ENCODE measurements at places on chromosomes 3 and 15.

DNA sequence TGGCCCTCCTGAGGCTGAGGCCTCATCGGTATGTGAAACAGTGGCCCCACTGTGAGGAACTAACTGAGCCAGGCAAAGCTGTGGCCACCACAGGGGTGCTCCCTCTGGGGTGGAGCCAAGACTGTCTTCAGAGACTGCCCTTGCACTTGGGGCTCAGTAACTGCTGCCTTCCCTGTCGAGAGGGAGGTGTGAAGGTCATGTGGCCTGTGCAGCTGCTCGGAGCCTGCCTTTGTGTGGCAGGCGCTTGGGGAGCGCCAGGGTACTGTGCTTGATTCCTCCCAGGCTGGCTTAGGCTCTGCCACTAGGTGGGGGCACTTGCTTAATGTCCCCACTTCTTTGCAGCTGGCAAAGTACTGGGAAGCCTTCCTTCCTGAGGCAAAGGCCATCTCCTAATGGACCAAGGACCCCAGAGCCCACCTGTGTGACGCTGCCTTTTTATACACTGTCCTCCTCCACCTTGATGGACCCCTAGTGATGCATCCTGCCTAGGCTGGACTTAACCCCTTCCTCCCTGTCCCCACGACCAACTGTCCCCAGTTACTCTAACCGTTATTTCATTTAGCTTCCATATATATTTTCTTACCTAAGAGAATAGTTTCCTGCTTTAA lies 14.2 kb upstream of the SNX22 start:
- DNase-seq: no peak

GRCh38 chr3:9233814-9234600 lies 15.4 kb downstream of the SRGAP3 start:
- DNase-seq: no peak

DNA sequence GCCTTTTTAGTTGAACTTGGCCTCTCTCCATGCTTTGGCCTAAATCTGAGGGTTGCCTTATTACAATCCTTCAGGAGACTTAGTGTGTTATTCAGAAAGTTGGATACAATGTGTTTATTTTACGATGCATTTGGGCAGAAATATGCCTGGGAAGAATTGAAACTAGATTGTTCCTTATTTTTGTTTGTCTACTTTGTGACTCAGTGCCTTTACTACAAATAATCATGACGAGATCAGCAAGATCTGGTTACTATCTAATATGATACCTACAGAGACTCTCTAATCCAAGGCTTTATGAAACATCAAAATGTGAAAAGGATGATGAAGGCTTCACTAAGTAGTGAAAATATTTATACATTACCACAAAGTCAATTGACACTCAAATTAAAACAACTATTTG lies 82.2 kb downstream of the RBMS3 start:
- no peak for DNase-seq

- no peak for DNase-seq
Observed at GRCh38 chr15:79874242-79874641, 22.6 kb downstream of the MTHFS start.

DNA sequence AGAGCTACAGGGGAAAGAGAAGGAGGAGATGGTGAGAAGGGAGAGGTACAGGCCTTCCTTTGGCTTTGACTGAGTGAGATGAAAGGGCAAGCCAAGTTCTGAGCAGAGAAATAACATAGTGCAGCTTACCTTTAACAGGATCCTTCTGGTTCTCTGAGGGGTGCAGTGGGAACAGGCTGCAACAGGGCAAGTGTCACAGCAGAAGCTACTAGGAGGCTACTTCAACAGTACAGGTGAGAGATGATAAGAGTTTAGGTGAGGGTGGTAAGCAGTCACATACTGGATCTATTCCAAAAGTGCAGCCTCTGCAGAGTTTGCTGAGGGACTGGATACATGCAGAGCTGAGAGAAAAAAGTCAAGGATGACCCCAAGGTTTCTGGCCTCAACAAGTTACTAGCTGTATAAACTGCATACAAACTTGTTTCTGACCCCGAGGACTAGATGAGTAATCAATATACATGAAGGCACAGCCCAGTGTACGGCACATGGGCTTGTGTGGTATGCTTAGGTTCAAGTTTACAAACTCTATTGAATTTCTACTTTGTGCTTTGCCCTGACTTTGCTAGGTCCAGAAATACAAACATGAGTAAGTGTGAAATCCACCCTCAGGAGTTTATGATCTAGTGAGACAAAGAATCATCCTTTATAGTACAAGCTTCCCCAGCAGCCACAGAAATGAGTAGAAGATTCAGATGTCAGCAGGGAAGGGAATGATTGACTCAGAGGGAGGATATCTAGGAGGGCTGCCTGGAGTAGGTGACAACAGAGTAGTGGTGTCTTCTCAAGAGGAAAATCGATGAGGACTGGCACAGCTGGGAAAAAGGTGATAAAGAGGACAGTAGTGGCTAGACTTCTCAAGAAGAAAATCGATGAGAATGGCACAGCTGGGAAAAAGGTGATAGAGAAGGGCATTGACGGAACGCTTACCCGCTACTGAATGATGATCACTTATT lies 78.2 kb upstream of the TJP1 start:
- no peak for DNase-seq

- no peak for DNase-seq
Observed at GRCh38 chr3:153349108-153349499, 187.1 kb downstream of the RAP2B start.

- DNase-seq: no peak
Observed at GRCh38 chr3:160090653-160091052, 102.0 kb downstream of the IL12A start.

DNA sequence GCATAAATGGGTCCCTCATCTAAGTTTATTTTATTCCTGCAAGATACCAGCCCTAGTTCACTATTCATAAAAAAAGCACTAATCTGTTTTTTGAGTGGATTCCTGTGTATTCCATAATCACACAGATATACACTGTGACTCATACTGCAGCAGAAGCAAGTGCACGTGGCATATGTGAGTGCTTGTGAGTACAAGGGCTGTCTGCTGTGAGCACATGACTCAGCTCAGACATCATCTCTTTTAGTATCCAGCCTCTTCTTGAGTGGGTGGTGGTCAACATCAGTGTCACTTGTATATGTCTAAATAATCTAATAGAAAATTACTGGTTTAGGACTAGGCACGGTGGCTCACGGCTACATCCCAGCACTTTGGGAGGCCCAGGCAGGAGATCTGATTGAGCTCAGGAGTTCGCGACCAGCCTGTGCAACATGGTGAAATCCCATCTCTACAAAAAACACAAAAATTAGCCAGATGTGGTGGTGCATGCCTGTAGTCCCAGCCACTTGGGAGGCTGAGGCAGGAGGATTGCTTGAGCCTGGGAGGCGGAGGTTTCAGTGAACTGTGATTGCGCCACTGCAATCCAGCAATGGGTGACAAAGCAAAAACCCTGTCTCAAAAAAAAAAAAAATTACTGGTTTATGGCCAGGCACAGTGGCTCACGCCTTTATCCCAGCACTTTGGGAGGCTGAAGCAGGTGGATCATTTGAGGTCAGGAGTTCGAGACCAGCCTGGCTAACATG lies 49.8 kb downstream of the NIPA2 start:
- no peak for DNase-seq

DNA sequence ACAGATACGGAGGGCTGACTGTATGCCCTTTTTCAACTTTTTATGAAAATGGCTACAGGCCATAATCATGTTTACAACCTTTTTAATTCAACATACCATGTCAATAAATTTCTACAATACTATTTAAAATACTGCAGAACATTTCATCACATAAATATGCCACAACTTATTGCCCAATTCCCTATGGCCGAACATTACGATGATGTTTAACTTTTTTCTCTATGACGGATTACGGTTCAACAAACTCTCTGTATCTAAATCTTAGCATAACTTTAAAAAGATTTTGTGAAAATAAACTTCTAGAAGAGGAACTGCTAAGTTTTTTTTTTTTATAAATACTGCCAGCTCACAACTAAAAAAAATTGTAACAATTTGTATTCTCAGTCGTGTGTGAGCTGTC lies 220.4 kb downstream of the OSBPL10 start:
- no peak for DNase-seq

DNA sequence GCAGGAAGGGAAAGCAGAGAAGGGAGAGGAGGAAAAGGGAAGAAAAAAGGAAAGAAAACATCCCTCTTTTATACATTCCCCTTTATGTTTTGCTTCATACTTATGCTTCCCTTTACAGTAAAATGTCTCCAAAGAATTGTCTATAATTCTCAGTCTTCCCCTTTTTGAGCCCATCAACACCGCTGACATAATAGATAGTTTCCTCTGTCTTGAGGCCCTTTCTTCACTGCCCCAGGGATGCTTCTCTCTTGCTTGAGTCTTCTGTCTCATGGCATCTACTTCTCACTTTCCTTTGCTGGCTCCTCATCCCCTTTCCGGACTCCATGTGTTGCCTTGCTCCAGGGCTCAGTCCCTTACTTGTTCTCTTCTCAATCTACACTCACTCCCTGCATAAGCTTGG lies 99.7 kb upstream of the DAZL start:
- DNase-seq: no peak

GRCh38 chr3:121063628-121064027 lies 155.6 kb downstream of the STXBP5L start:
- DNase-seq: no peak

GRCh38 chr3:194112120-194113106 lies 23.5 kb upstream of the HES1 start:
- DNase-seq: no peak

DNA sequence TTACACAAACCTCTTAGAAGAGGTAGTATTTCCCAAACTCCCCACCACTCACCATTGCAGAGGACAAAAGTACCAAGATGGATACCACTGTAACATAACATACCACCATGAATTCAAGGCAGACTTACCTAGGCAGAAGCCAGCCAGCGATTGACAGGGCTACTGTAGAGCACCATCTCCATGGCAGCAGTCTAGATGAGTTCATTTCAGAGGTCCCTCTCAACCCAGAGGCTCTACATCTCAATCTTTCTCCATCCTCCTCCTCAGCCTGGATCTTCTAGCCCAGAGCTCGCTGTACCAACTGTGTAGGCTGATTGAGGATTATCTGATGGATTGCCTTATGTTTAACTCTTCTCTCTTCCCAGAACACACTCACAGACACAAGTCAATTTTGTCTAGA lies 2.0 kb upstream of the PLIN1 start:
- no peak for DNase-seq

GRCh38 chr3:127680146-127680661 lies 7.5 kb downstream of the ABTB1 start:
- DNase-seq: no peak

- DNase-seq: no peak
Observed at GRCh38 chr3:58555203-58555602, 18.2 kb upstream of the ACOX2 start.

- no peak for DNase-seq
Observed at GRCh38 chr3:160171813-160172212, 53.4 kb upstream of the C3orf80 start.

- DNase-seq: no peak
Observed at GRCh38 chr3:69647511-69648110, 91.7 kb upstream of the MITF start.

DNA sequence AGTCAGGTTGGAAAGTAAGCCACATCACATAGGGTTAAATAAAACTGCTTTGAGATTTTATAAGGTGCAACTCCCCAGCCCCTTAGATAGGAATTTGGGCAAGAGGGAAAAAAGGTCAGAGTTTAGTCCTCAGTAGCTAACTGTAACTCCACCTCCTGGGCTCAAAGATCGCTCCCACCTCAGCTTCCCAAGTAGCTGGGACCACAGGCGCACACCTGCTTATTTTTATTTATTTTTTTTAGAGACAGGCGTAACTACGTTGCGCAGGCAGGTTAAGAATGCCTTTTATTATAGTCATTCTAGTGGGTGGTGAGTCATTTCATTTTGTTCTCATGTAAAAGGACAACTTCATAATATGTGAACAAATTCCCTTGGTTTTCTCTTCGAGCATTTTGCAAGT lies 14.7 kb downstream of the TM2D3 start:
- no peak for DNase-seq

DNA sequence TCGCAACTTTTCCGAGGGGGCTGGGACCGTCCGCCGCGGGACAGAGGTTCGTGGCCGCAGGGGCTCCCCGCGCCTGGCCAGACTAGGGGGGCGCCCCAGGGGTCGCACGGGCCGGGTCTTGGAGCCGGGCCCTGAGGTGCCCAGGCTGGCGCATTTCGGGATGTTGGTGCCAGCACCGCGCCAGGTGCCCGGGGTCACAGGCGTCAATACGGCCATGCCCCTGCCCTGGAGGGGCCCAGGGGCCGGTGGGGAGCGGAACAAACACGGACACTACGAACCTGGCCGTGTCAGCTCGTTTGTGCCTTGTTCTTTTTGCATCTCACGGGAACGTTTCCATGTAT lies 366 bp downstream of the TM6SF1 start:
- no peak for DNase-seq

GRCh38 chr3:146024260-146024659 lies 136.7 kb downstream of the PLOD2 start:
- DNase-seq: no peak

GRCh38 chr3:74134831-74135230 lies 479.6 kb downstream of the CNTN3 start:
- DNase-seq: no peak

- no peak for DNase-seq
Observed at GRCh38 chr3:101867996-101868395, 18.7 kb downstream of the NFKBIZ start.

DNA sequence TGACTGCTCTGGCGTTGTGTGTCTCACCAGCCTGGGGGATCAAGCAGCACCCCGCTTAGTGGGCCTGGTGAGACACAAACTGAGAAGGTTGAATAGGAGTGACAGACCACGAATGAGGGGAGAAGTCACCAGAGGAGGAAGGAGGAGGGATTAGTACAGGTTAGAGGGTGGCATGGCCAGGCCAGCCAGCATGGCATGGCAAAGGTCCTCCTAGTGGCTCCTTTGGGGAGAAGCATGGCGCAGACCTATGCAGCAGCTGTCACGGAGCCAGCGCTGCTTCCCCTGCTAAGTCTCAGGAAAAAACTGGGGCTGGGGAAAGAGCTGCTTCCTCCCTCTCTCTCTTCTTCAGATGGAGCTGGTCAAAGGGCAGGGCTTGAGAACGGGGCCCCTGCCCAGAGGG lies 48.6 kb downstream of the ZDHHC3 start:
- no peak for DNase-seq

DNA sequence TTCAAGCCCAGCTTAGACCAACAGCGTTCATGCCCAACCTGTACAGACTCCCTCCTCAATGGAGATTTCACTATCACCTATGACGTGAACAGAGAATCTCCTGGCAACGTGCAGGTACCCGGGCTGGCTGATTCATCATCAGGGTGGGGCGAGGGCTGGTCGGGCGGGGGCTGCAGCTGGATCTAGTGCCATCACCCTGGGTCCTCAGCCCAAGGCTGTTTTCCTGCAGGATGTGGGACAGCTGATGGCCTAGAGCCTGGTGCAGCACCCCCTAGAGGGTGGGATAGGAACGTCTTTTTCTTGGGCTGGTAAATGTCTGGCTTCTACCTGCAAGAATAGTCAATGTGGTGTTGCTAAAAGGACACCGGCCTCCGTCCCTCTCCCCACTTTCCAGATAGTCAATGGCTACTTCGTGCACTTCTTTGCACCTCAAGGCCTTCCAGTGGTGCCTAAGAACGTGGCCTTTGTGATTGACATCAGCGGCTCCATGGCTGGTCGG lies 4.4 kb downstream of the ITIH3 start:
- no peak for DNase-seq

DNA sequence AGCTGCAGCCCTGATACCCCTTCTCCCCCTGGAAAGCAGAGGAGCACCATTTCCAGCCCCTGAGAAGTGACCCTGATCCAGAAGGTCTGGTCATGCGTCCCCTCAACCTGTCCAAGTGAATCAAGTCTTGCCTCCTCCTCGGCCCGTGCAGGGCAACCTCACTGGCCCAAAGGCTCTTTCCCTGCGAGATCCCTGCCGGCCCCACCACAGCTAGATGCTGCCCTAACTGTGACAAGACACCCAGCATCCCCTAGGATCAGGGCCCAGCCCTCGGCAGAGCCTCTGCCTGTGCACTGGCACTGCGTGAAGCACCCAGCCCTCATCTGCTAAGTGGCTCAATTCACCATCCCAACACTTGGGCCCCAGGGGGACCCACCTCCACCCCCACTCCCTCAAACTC lies 155.1 kb downstream of the NUP210 start:
- no peak for DNase-seq

Data from stimulated activated CD8-positive, alpha-beta memory T cell treated with anti-CD3 and anti-CD28 coated beads, Interleukin-7, amount 100 ng/mL, for 4 hours (primary cell).